Stimulated activated CD8-positive, alpha-beta memory T cell treated with anti-CD3 and anti-CD28 coated beads, Interleukin-4, amount 100 ng/mL, for 24 hours (primary cell): ENCODE measurements at places on chromosomes 12 and 14.

DNA sequence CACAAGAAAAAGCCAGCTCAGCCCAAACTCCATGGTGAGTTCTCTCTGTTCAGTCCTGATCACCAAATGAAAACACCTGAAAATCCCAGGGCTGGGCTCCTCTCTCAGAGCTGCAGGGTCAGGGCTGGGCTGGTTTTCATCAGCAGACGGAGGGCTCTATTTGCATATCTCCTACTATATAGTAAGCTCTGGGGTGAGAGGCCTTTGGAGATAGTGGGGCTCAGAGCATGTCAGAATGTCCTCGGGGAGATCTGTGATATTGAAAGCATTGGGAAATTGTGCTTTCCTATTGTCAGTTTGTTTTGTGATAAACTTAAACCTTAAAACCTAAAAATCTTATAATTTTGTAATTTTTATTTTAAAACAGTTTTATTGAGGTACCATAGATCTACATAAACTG, 742.6 kb downstream of the TMEM121 start:
- no peak for DNase-seq

DNA sequence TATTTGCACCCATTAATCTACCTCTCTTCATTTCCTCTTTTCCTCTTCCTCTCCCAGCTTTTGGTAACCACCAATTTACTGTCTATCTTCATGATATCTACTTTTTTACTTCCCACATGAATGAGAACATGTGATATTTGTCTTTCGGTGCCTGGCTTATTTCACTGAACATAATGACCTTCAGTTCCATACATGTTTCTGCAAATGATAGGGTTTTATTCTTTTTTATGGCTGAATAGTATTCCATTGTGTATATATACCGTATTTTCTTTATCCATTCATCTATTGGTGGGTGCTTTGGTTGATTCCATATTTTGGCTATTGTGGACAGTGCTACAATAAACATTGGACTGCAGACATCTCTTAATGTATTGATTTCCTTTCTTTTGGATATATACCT, 49.0 kb upstream of the STRN3 start:
- DNase-seq, result no peak

GRCh38 chr12:122385171-122386016, 37.1 kb downstream of the CLIP1 start:
- DNase-seq, result no peak

DNA sequence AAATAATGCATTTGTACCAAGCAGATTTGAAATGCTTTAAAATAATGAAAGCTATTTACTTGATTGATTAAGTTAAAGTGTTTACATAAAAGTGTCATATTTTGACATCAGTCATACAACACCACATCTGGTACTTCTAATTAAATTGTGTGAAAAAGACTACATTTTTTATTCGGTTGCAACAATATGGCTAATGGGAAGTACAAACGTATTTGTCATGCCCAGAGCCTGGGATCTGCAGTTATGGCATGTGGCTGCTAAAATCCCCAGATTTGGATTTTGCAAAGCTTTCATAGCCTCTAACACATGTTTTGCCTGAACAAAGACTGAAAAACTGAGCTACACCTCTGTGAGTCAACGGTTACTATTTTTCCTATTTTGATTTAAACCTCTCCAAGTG, 66.6 kb downstream of the LLPH start:
- no peak for DNase-seq

DNA sequence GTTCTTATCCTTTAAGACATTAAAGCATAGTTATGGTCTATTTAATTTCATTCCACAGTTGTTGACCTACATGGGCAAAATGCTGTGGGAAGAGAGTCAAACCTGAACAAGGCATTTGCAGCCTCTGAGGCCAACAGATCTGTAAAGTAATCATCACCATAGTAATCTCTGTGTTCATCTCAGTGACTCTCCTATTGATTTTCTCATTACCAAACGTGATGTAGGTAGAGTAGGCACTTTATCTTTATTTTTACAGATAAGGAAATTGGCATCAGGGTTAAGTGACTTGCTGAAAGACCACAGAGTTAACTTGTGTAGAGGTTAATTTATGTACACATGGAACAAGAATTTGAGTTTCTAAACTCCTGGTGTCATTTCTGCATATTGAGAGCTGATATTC, 203.0 kb downstream of the ESR2 start:
- no peak for DNase-seq

- DNase-seq, result no peak
Measured at GRCh38 chr12:69247268-69248018, 8.1 kb downstream of the CPSF6 start.

GRCh38 chr14:96096639-96097610, 57.8 kb downstream of the C14orf132 start:
- no peak for DNase-seq

DNA sequence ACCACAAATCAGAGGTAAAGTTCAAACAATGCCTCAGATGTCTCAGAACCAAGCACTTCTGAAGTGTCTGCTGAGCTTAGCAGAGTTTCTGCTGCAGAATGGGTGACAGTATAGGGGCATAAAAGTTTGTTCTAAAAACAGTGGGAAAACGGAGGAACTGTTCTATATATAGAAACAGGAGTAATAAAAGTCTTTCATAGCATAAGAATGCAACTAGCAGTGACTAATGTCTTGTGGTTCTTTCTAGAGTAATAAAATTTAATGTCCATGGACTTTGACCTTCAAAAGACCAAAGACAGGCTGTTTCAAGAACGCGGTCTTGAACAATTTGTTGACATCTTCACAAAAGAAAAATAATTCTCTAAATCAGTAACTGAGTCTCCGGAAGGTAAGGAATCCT, 107.5 kb upstream of the FAR2 start:
- DNase-seq, result no peak
